ENCODE measurements at places on chromosomes 2 and 18.

DNA sequence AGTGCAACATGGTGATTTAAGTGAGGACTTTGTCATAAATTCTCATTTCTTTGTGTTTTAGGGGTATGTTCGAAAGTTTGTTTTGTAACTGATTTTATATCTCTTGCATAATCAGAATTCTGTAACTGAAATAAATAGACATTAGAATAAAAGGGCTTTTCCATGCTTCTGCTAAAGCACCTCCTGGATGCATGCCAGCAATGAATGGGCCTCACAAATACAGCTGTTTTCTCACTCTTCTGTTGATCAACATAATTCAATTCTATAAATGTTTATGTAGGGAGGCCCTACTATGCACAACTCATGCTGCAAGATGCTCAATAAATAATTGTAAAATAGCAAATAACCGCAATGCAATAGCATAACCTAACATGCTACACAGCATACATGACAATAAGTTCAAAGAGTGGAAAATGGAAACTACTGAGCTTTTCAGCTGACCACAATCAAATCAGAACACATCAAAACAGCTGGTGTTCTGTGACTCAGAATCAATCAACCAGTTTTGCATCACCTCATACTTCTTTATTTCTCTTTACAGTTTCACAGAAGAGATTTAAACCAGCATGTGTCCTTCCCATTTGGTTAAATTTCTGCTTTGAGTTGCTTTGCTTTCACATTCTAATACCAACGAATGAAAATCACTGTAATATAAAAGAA lies 11.0 kb downstream of the CDH7 start:
- DNase-seq, result no peak

DNA sequence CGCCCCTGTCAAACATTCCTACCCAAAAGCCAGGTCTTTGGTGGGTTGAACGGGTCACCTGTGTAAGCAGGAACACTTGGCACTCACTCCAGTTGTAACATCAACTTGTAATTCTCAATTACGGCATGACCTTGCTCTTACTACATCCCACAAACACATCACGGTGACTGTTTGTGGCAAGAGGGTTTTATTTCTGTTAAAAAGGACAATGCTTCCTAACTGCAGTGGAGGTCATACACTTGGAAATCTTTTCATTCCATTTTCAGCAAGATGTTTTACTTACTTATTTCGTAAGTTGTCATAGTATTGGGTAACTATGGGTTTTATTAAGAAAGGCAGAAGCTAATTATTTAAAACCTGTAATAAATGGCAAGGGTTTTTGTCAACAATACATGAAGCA lies 126.1 kb downstream of the ZNF516 start:
- no peak for DNase-seq

- peak; percentile 37 for DNase-seq
Observed at GRCh38 chr2:66865161-66865560, 430.2 kb downstream of the MEIS1 start.

DNA sequence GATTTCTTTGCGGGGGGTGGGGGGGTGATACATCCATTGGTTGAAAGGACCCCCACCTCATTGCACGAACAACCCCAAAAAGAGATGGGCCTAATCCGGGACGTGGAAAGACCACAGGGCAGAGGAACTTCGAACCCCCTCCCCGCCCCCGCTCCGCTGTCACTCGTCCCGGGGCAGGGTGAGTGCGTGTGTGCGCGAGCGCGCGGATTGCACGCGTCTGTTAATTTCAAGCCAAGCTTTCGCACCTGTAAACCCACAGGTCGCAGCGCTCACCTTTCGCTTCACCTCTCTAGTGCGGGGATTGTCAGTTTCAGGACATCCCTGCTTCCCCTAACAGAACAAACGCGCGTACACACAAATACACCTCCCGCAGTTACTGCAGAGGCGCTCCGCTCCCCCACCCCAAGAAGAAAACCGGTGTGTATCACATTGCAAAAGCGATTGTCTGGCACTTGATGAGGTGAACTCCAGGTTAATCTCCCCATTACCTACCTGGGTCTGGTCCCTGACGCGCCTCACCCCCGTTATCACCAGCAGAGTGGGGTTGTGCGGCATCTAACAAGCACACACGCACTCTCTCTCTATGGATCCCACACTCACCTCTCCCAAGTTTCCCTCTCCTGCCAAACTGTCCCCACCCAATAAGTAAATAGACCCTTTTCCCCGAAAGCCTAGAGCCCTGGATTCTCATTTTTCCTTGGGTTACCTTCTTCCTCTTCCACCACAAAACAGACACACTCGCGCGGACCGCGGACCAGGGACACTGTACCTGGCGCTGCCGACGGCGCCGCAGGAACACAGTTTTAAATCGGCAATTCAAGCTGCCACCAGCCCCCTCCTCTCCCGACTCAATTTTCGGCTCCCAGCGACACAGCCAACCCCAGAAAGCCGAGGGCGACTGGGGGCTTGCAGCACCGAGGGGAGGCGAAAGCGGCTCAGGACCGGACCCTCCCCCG lies 1.0 kb downstream of the CYP26B1 start:
- no peak for DNase-seq

DNA sequence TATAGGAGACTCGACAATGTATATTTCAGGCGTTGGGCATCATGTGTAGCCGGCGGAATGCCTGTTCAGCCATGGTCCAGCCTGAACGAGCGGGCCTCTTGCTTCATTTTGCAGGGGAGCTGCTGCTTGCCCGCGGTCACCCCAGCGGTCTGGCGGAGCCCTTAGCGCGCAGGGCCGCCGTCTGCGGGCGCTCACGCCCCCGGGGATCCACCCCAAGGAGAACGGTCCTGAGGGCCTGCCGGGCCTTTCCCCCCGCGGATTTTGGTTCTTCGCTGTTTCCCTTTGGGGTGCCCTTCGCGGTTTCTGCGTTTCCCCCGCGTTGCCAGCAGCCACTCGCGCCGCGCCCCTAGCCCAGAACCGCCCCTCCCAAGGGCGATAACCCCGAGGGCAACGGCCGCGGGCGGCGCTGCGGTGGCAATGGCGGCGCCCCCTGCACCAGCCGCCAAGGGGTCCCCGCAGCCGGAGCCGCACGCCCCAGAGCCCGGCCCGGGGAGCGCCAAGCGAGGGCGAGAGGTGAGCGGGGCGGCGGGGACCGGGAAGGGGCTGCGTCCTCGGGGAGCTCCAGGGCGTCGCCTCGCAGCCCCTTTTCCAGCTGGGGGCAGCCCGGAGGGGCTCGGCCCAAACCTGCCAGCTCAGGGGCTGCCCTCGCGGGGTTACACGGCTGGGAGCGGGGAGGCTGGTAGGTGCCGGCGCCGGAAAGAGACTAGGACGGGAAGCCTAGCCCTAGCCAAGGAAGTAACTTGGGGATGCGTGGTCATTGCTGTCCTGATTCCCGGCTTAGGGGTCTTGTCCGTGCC lies at the start of gene MFSD2B:
Gene MFSD2B, plus strand, starts transcription at position 406 of the 797 bp plus-strand sequence. Its CDS starts 12 bp downstream, at position 418.
- DNase-seq, result no peak

GRCh38 chr18:3075491-3075890 lies 62.5 kb upstream of the LPIN2 start:
- peak; percentile 41 for DNase-seq

DNA sequence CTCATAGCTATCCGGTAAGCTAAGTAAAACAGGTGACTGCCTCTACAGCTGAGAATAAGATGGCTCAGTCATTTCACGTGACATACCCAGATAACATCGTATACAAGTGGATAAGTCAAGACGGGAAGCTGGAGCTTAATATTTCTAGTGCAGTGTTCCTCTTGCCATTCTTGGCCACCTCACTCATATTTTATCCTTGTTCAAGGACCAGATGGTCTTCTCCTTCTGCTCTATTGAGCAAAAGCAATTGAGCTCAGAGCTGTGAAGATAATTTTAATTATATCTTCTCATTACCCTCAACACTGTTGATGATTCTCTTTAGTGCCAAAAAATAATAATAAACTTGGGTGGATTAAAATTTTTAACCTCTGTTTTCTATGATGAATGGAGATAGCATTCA lies 201.1 kb downstream of the DCC start:
- no peak for DNase-seq

GRCh38 chr2:51695531-51695930 lies 663.6 kb upstream of the NRXN1 start:
- DNase-seq, result peak; percentile 36

DNA sequence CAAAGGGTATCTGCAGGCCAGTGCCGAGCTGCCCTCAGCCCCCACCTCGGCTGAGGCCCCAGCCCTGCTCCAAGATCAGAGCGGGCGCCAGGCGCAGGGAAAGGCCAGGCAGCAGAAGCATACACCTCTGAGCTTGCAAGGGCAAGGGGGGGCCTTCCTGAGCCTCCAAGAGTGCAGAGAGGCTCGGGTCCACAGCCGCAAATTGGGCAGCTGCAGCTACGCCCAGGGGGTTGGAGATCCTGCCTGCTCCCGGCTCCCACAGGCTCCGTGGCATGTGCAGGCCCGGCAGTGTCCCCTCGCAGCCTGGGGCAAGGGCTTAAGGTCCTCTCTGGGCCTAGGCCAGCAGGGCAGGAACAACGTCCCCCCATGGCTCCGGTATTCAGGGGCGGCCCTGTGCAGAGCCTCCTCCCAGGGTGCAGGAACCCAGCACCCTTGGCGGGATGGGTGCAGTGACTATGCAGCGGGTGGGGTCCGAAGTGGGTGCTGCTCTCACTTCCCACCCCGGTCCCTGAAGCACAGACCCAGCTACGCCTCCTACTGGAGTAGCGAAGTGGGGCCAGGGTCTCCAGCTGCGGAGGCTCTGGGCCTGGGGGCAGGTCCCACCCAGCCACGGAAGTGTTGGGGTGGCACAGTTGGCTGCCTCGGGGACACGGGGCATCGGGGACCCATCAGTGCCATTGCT lies 120.2 kb upstream of the TMEFF2 start:
- no peak for DNase-seq

GRCh38 chr18:2846636-2847316 lies at the start of gene EMILIN2:
EMILIN2 (plus strand) TSS chr18:2847006; CDS start chr18:2847189, 183 bp downstream.
- DNase-seq, result peak; percentile 87

GRCh38 chr2:20972110-20972509 lies 71.8 kb downstream of the APOB start:
- DNase-seq, result no peak

- DNase-seq, result no peak
Observed at GRCh38 chr2:51697095-51697494, 665.2 kb upstream of the NRXN1 start.

DNA sequence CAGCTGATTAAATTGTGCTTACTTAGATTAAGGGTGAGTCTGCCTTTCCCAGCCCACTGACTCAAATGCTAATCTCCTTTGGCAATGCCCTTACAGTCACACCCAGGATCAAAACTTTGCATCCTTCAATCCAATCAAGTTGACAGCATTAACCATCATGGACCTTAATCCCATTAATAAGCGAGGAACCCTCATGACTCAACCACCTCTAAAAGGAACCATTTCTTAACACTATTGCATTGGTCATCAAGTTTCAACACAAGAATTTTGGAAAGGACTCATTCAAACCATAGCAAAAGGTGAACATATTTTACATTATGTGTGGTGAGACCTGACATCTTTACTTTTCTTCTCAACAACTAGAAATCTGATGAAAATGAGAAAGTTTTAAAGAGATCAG lies 187.0 kb downstream of the OSR1 start:
- no peak for DNase-seq

DNA sequence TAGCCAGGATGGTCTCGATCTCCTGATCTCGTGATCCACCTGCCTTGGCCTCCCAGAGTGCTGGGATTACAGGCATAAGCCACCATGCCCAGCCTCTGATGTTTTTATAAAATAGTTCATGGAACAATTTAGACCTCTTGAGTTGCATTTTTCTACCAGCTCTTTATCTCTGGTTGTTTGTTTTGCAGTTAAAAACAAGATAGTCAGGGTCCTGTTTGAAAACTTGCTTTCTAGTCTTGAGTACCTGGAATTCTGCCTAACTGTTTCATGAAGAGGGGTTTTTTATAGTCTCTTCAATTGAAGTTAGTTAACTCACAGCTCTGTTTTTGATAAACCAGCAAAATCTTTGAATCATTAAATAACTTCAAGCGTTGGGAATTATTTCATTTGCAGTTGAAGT lies 244.8 kb downstream of the PARD3B start:
- no peak for DNase-seq

GRCh38 chr2:185130685-185131084 lies 532.4 kb downstream of the ZNF804A start:
- no peak for DNase-seq

DNA sequence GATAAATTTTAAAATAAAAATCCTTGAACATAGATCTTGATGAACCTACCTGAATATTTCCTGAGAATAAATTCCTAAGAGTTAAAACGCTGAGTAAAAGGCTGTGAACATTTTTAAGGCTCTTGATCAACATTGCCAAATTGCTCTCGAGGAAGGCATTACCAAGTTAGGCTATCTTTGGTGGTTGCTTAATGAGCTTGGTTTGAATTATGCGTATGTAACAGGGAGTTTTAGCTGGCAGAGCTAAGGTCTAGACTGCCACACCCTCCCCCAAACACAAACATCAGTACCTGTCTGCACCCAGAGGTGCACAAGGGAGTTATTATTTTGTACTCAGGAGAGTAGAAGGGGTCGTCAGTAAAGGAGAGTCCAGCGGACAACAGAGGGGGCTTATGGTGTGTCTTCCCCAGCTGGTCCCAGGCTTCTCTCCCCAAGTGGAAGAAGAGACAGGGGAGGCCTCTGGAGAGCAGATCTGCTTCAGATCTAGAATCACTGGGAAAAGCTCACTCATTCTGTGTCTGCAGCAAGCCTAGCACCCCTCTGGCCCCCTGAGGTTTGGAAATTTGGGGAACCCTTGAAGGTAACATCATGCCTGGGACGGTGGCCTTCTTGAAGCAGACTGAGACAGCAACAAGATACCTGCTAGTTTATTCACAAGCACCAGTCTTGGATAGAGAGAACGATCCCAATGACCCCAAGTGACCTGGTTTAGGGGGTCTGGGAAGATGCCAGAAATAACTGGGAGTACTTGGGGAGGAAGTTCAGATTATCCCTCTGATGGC lies 197.2 kb upstream of the ID2 start:
- DNase-seq, result no peak

GRCh38 chr2:32168513-32168912 lies 2.8 kb downstream of the SLC30A6 start:
- no peak for DNase-seq

- DNase-seq, result peak; percentile 81
Observed at GRCh38 chr2:101736861-101737291, 39.4 kb downstream of the MAP4K4 start.
